ENCODE measurements at places on chromosomes 11 and 22.

DNA sequence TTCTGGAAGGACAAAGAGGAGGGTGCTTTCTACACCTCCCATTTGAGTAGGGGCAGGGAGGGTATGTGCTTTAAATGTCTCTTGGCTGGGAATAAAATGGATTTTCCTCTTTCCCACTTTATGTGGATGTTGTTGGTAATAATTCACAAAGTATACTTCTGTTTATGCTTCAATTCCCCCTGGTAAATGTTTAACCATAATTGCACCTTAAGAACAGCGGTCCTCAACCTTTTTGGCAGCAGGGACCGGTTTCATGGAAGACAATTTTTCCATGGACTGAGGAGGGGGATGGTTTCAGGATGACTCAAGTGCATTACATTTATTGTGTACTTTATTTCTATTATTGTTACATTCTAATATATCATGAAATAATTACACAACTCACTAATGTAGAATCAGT is 4.0 kb upstream of the TP53AIP1 start:
- no peak for DNase-seq

- no peak for DNase-seq
Measured at GRCh38 chr22:40498420-40499208, 128.2 kb downstream of the SGSM3 start.

- peak; percentile 82 for DNase-seq
Measured at GRCh38 chr11:17383461-17383860, 5.0 kb downstream of the KCNJ11 start.

GRCh38 chr22:17792299-17792698 is 18.0 kb upstream of the BID start:
- DNase-seq = no peak

DNA sequence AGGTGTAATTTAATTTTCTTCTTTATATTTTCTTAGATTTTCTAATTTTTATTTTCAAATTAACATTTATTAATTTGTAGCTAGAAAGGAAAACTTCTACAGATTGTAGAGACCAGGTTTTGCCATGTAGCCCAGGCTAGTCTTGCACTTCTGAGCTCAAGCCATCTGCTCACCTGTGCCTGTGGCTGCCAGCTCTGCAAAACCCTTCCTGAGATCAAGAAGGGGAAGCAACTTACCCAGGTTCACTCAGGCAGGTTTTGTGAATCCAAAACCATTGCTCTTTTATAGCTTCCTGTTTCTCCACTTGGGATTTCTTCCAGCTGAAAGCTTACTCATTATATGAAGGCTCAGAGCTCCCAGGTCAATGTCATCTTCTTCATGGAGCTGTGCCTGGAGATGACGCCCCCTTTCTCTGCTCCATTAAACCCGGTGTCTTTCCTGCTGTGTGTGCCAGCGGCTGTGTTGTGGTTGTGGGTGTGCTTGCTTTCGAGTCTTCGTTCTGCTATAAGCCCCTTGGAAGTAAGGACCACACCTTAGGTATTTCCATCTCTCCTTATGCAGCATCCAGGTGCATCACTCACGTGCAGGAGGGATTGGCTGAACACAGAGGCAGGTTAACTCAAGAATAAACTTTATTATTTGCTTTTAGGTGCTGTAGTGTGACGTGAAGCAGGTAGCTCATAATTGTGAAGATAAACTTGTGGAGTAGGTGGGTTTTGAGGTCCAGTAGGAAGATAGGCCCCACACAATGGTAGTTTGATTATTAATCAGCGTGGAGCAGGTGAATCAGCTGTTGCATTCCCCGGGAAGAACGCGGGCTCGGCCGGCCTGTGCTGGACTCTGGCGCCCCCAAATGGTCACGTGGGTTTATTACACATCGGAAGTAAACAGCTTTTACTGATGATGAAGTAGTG is 42.2 kb upstream of the INCENP start:
- DNase-seq = peak; percentile 77

DNA sequence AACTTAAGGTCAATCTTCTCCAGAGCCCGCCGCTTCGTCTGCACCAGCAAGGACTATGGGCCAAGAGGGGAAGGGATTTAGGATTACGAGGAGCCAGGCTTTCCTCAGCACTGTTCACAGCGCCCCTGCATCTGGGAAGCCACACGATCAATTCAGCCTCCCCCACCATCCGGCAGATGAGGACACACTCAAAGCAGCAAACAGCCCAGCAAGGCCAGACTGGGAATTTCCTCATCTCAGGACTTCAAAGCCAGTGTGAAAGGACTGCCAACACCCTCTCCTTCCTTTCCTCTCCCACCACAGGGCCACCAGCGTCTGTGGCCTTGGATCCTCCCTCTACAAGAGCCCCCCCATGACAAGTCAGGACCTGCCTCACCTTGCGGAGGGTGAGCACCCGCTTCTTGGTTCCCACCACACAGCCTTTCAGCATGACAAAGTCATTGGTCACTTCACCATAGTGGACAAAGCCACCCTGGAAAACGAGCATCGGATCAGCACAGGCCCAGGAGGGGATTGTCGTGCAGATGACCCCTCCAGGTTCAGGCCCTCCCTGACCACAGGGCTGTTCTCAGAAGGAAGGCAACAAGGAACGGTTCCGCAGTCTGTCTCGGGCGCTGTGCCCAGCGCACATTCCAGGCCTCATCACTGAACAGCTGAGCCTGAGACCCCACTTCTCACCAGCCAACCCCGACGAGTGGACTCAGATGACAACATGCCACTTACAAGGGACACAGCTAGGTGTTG is 6.0 kb downstream of the RPL3 start:
- DNase-seq = no peak

- no peak for DNase-seq
Measured at GRCh38 chr11:27367881-27368280, 4.9 kb upstream of the CCDC34 start.

DNA sequence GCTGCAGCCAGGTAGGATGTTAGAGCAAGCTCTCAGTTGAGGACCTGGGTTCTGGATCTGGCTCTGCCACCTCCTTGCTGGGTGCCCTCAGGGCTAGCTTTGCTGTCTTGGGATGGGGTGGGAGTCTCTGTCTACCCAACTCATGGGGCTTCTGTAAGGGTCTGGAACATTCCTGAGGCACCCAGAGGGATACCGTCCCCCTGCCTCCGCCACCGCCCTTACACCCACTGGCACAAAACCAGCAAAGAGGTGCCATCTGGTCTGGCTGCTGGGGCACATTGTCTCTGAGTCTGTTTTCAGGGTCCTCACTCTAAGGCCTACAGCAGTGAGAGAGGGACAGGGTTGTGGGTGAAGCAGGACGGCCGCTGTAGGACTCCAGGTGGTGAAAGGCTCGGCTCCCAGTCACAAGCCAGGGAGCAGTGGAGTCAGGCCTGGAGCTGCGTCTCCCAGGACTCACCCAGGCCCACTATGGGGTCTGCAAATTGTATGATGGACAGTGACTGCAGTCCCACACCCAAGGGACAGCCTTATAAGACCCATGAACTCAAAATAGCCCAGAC is 84.9 kb downstream of the MORC2 start:
- DNase-seq = no peak

- DNase-seq = no peak
Measured at GRCh38 chr11:38221295-38221694, 1623.3 kb upstream of the RAG2 start.

- no peak for DNase-seq
Measured at GRCh38 chr11:116384876-116385275, 387.9 kb downstream of the BUD13 start.

DNA sequence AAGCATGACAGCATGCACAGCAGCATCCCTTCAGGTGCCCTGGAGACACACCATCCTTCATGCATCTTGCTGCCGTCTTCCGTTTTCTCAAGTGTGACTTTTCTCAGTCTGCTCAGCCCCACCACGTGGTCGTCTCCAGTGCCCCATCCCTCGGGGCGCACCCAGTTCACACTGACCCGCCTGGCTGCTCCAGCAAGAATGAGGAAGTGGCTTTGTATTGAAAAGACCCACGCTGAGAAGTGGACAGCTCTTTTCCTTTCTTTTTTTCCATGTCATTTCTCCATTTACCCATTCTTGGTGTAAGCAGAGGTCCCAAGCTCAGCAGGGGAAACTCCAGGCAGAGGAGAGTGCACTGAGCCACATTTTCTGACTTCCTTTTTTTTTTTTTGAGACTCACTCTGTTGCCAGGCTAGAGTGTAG is 14.5 kb downstream of the SERPINH1 start:
- DNase-seq = peak; percentile 96

DNA sequence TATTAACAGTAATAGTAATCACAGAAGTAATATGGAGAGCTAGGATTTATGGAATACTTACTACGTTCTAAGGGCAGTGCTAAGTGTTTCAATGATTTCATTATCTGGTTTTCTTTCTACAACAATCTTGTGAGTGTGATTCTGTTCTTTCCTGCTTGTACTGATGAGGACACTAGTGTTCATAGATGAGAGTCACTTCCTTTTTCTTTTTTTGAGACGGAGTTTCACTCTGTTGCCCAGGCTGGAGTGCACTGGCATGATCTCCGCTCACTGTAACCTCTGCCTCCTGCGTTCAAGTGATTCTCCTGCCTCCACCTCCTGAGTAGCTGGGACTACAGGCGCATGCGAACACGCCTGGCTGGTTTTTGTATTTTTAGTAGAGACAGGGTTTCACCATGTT is 81.4 kb downstream of the DBX1 start:
- DNase-seq = no peak

DNA sequence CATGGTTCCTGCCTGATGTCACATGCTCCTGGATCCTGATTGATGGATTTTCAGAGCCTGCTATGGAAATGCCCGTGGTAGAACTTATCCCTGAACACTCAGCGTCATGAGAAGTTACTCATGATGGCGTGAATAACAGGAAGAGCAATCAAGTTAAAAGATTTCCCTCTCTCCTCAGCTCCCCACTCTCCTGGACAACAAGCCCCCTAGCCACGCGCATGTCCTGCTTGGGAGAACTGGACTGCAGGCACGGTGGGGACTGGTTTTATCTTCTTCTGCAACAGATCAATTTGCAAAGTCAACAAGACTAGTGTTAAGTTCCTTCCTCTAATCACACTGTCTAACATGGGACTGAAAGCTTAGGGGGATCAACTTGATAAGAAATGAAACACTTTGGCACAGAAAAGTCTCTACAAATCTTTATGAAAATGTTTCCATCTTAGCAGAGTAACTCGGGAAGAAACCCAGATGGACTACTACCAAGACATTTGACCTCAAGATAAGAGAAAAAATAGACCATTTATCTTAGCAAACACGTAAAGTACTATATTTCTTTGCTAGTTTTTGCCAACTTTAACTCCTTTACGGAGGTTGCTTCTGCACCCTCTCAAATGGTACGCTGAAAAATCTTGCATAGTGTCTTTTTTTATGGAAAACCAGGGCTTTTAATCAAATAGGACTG is 27.6 kb downstream of the POU2AF1 start:
- DNase-seq = no peak

DNA sequence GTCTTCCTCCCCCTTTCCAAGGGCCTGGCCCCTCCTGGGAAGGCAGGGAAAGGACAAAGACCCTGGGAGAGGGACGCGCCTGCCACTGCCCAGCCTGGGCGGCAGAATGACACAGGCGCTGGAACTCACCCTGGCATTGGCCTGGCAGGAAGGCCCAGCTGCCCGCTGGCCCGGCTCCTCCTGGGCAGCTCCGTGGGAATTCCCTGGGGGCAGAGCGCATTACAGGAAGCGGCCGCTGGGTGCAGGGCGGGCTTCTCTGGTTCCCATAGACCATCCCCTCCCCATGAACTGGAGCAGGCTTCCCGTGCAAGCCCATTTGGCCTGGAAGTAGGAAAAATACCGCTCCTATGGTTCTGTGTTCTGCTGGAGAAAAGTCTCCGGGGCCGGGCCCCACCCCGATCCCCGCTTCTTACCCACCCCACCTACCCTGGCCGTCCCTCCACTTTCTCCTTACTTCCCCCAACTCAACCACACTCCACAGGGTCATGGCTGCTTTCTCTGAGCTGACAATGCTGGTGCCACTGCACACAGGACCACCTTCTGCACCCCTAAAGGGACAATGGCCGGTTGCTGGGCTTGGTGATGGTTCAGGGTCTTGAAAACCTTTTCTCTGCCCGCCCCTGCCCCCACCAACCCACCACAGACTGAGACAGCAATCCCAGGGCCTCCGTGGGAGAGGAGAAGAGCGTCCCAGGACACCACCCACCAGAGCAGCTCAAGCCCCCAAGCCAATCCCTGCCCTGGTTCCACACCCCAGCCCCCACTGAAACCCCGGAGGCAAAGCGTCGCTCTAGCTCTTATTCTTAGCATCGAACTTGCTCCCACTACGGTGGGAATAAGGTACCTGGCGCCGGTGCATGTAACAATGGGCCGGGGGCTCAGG is 58.9 kb downstream of the LINC01488 start:
- DNase-seq = no peak

- DNase-seq = no peak
Measured at GRCh38 chr11:24635588-24636290, 138.9 kb downstream of the LUZP2 start.

GRCh38 chr11:85867751-85868150 is 12.6 kb downstream of the CCDC83 start:
- no peak for DNase-seq

GRCh38 chr11:69423611-69424385 is 57.7 kb upstream of the LINC01488 start:
- DNase-seq = no peak

GRCh38 chr11:44424841-44425240 is 114.9 kb upstream of the ALX4 start:
- DNase-seq = no peak

DNA sequence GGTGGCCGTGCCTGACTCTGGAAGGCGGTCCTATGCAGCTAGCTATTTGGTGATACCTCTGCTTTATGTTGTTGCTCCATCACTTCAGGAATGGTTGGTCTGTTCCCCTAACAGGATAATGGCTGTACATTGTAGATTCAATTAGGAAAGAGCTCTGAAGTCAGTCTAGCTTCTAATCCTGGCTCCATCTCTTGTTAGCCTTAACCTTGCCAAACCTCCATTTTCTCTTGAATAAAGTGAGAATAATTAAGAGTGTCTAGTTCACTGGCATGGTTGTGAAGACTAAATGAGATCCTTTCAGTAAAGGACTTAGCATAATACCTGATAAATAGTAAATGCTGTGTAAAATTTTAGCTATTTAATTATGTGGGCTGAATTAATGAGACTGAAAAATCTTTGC is 262.5 kb upstream of the ARHGAP20 start:
- no peak for DNase-seq

DNA sequence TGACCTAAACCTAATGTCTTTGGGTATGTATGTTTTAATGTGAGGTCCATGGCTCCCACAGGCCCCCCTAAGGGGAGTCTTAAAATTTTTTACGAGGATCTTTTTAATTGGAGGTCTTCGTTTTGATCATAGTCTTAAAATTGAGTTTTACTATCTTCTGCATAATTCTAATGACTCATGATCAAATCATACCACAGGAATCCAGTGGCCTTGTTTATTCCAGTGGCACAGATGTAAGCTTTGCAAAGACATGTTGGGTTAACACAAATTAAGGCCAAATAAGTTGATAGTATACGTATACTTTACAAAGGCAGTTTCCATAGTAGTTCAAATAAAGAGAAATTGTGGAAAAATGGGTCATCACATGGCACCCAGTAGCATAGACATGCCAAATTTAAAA is 33.9 kb upstream of the FJX1 start:
- no peak for DNase-seq

- no peak for DNase-seq
Measured at GRCh38 chr11:84819537-84819936, 807.6 kb downstream of the DLG2 start.

Data from inflammatory macrophage treated with lipopolysaccharide for 4 hours (primary cell).